ENCODE measurements at places on chromosomes 5 and 9. TPM values are rescaled to one million over a fixed set of nuclear protein-coding genes. Genes with fewer than 3 reads are reported as not detected.

LCN15 gene
- not detected for polyA plus RNA-seq

MTRR gene
- 16.2 TPM for polyA plus RNA-seq

FOXD4 gene
- polyA plus RNA-seq: not detected

CDX1 gene
- polyA plus RNA-seq: not detected

C9 gene
- polyA plus RNA-seq: 0.08 TPM

NMUR2 gene
- polyA plus RNA-seq: not detected

YTHDC2 gene
- polyA plus RNA-seq: 10.4 TPM

PDE4D gene
- 50.6 TPM for polyA plus RNA-seq

MINAR2 gene
- not detected for polyA plus RNA-seq

SLC27A6 gene
- 7.9 TPM for polyA plus RNA-seq

OR4F3 gene
- not detected for polyA plus RNA-seq

FASTKD3 gene
- 11.4 TPM for polyA plus RNA-seq

NEUROG1 gene
- not detected for polyA plus RNA-seq

ARSI gene
- polyA plus RNA-seq: not detected

HSD17B4 gene
- 139 TPM for polyA plus RNA-seq

Measured in Purkinje cell (primary cell).